ENCODE measurements at places on chromosomes 3 and 15. TPM values are rescaled to one million over a fixed set of nuclear protein-coding genes. Genes with fewer than 3 reads are reported as not detected.

The FOXL2NB gene
- 0.15 TPM for total RNA-seq

The TM4SF18 gene
- not detected for total RNA-seq

- DNase-seq = peak; percentile 72
- H3K36me3 ChIP-seq = no peaks in the 10 kb centered on the region
- peak within 1 kb of the TSS; percentile 94 for H3K4me3 ChIP-seq
These were observed at the start of gene ZNF592 for GRCh38 chr15:84748274-84749110. Gene ZNF592, plus strand, starts transcription at chr15:84748592. Its CDS starts 34,084 bp downstream, at chr15:84782676.

DNA sequence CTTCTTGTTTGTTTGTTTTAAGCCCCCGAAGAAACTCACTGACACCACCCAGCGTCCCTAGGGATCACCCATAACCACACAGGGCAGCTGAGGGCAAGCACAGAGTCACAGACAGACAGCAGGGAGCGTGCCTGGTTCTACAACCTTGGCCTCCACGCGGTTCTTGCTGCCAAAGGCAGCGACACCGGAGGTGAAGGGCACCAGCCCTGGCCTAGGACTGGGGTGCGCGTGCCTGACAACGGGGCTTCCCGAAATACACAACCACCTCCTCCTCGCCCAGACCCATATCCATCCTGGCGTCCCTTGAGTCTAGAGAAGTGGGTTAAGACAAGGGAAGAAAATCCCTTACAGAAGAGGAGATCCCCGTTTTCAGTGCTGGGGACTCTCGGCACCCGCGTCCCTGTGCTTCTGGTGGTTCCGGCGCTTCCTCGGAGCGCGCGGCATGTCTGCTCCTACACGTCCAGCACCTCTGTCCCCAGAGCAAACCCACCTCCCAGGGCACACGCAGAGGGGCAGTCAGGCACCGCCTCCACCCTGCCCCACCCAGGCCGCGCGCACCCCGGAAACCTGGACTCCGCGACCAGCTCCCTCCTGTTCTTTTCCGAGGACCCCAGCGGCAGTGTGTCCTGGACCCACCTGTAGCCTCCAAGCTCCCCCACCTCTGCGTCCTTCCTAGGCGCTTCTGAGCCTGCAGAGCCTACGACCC lies 911 bp downstream of the RFTN1 start:
- DNase-seq = peak; percentile 20
- H3K4me1 ChIP-seq = peaks cover 48% of the 10 kb centered on the region
- H3K36me3 ChIP-seq = no peaks in the 10 kb centered on the region
- H3K27ac ChIP-seq = no peak overlapping the region
- H3K27me3 ChIP-seq = peaks cover 5% of the 10 kb centered on the region
- H3K4me3 ChIP-seq = peak overlapping the region; percentile 90

DNA sequence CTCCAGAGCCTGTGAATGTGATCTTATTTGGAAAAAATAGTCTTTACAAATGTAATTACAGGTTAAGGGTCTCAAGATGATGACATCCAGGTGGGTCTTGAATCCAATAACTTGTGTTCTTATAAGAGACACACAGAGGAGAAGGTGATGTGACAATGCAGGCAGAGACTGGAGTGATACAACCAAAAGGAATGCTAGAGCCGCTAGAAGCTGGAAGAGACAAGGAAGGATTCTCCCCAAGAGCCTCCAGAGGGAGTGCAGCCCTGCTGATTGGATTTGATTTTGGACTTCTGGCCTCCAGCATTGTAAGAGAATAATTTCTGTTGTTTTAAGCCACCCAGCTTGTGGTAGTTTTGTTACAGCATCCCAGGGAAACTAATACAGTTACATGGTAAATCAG lies 9.7 kb downstream of the MYH15 start:
- DNase-seq = no peak
- H3K4me3 ChIP-seq = no peak overlapping the region
- H3K36me3 ChIP-seq = no peaks in the 10 kb centered on the region
- H3K27ac ChIP-seq = no peak overlapping the region
- peaks cover 2% of the 10 kb centered on the region for H3K4me1 ChIP-seq

DNA sequence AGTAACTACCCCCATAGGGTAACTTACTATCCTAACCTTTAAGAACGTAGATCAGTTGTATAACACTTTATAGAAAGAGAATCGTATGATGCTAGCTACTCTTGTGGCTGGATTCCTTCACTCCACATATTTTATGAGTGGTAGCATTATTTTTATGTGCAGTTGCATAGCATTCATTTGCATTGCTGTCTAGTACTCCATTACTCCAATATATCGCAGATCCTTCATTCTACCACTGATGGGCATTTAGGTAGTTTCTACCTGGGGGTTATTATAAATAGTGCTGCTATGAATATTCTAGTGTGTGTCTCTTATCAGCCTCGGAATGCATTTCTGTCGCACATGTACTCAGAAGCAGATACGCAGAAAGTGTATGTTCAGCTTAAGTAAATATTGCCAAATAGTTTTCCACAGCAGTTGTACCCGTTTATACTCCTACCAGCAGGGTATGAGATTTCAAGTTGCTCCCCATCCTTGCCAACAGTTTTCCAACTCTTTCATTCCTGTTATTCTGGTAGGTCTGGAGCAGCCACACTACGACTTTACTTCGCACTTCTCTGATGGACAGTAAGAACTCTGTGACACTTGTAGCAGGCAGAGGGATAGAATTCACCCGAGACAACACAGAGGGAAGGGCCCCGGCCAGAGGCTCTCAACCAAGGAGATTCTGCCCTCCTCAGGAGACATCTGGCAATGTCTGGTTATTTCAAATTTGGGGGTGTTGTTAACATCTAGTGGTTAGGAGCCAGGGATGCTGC lies 9.8 kb upstream of the VGLL4 start:
- H3K4me1 ChIP-seq = peaks cover 6% of the 10 kb centered on the region
- H3K36me3 ChIP-seq = no peaks in the 10 kb centered on the region
- peaks cover 2% of the 10 kb centered on the region for H3K27me3 ChIP-seq

DNA sequence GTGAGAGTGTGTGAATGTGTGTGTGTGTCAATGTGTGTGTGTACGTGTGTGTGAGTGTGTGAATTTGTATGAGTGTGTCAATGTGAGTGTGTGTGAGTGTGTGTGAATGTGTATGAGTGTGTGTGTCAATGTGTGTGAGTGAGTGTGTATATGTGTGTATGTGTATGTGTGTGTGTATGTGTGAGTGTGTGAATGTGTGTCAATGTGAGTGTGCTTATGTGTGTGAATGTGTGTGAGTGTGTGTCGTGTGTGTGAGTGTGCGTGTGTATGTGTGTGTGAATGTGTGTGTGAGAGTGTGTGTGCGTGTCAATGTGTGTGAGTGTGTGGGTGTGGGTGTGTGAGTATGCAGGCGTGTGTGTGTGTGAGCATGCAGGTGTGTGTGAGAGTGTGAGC lies 93.5 kb upstream of the ALDH1A3 start:
- H3K4me1 ChIP-seq = peaks cover 2% of the 10 kb centered on the region
- peaks cover 2% of the 10 kb centered on the region for H3K27me3 ChIP-seq
- H3K27ac ChIP-seq = no peak overlapping the region
- H3K36me3 ChIP-seq = no peaks in the 10 kb centered on the region
- H3K4me3 ChIP-seq = no peak overlapping the region
- no peak for DNase-seq

GRCh38 chr15:84684092-84684491 lies 26.1 kb upstream of the NMB start:
- no peaks in the 10 kb centered on the region for H3K36me3 ChIP-seq
- H3K4me1 ChIP-seq = no peaks in the 10 kb centered on the region
- no peak overlapping the region for H3K27ac ChIP-seq
- no peak overlapping the region for H3K4me3 ChIP-seq
- H3K27me3 ChIP-seq = peaks cover 3% of the 10 kb centered on the region

GRCh38 chr3:118057086-118057485 lies 977.6 kb downstream of the IGSF11 start:
- H3K4me1 ChIP-seq = no peaks in the 10 kb centered on the region
- DNase-seq = no peak
- no peak overlapping the region for H3K27ac ChIP-seq
- no peaks in the 10 kb centered on the region for H3K36me3 ChIP-seq
- no peak overlapping the region for H3K4me3 ChIP-seq
- no peaks in the 10 kb centered on the region for H3K27me3 ChIP-seq

DNA sequence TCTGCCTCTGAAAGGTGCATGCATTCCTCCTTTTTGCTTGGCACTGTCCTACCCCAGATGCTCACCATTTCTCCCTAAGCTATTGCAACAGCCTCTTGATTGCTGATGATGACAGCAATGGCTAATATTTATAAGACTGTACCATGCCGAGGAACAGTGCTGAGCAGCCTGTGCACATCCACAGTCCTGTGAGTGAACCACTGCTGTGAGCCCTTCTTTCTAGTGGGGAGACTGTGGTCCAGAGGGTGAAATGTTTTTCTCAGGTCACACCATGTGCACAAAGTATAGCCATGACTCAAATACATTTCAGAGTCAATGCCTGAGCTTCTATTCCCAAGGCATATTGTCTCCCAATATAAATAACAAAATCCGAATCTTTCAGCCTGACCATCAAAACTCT lies 231.2 kb upstream of the LRTM1 start:
- H3K4me1 ChIP-seq = no peaks in the 10 kb centered on the region
- no peak for DNase-seq
- no peak overlapping the region for H3K27ac ChIP-seq
- H3K36me3 ChIP-seq = no peaks in the 10 kb centered on the region

Measured in glutamatergic neuron (in vitro differentiated cells).